ENCODE measurements at places on chromosomes 7 and 10. TPM values are rescaled to one million over a fixed set of nuclear protein-coding genes. Genes with fewer than 3 reads are reported as not detected.

PNLIPRP1 gene
- total RNA-seq = not detected

TMEM120A gene
- 32.1 TPM for total RNA-seq

FEZF1 gene
- not detected for total RNA-seq

MYL10 gene
- not detected for total RNA-seq

ADRB1 gene
- not detected for total RNA-seq

KEL gene
- total RNA-seq = not detected

OR2A1 gene
- total RNA-seq = not detected

WAPL gene
- total RNA-seq = 49.4 TPM

ZNF467 gene
- total RNA-seq = not detected

SPDYE16 gene
- not detected for total RNA-seq

RBM20 gene
- under 0.01 TPM for total RNA-seq

ZPBP gene
- not detected for total RNA-seq

GRCh38 chr7:8035647-8036518 lies 67.3 kb downstream of the GLCCI1 start:
- no peaks in the 10 kb centered on the region for H3K27me3 ChIP-seq
- no peaks in the 10 kb centered on the region for H3K36me3 ChIP-seq
- H3K4me3 ChIP-seq = no peak overlapping the region
- no peak overlapping the region for H3K27ac ChIP-seq
- peak; percentile 55 for DNase-seq

DNA sequence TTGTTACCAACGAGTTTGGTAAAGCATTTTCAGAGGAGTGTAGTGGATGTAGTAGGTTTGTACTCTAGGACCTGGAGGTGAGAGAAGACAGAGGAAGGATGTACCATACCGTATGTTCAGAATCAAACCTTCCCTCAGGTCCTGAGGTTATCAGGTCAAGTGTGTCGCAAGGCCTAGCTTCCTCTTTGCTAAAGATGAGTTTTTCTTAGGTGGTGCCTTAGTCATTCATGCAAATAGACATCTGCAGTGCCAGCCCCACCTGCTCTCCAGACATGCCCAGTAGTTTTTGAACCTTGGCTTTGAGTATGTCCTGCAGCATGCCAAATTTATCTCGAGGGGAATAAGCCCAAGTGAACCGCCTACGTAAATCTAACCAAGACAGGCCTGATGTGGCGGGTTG lies 71.3 kb downstream of the HDAC9 start:
- H3K4me3 ChIP-seq = no peak overlapping the region
- no peaks in the 10 kb centered on the region for H3K4me1 ChIP-seq
- no peak for DNase-seq
- no peaks in the 10 kb centered on the region for H3K27me3 ChIP-seq
- H3K36me3 ChIP-seq = no peaks in the 10 kb centered on the region
- no peak overlapping the region for H3K27ac ChIP-seq

DNA sequence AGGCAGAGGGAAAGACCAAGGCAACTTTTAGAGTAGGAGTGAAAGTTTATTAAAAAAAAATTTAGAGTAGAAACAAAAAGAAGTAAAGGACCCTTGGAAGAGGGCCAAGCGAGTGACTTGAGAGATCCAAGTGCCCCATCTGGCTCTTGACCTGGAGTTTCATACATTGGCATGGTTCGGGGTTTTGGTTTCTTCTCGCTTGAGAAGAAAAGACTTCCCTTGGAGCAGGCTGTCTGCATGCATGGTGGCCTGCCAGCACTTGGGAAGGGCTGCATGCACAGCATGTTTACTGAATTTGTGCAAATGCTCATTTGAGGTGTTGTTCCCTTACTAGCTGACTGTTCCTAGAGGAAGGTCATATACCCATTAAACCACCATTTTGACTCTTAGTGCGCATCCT lies 8.8 kb upstream of the ADO start:
- no peaks in the 10 kb centered on the region for H3K36me3 ChIP-seq
- H3K4me1 ChIP-seq = no peaks in the 10 kb centered on the region
- H3K4me3 ChIP-seq = no peak overlapping the region
- no peak overlapping the region for H3K27ac ChIP-seq
- DNase-seq = no peak

- no peaks in the 10 kb centered on the region for H3K27me3 ChIP-seq
- H3K36me3 ChIP-seq = peaks cover 11% of the 10 kb centered on the region
- no peak overlapping the region for H3K4me3 ChIP-seq
- peak; percentile 3 for DNase-seq
These were observed 20.6 kb downstream of the VTI1A start for GRCh38 chr10:112467541-112468075.

DNA sequence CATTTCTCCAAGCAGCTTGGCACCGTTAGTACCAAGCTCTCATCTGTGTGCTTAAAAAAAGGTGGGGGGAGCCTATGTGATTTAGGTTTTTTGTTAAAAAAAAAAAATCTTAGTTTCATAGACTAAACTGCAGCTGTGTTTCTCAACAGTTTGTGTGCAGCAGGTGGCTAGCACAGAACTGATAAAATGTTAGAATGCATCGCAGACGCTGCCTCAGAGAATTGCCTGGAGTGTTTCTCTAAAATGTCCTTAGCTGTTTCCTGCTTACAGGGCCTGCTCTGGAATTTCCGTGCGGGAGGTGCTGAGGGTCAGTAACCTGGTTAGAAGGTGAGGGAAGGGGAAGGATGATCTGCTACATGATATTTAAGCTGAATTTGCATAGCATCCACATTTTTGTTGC lies 268.9 kb downstream of the PLXDC2 start:
- H3K4me1 ChIP-seq = no peaks in the 10 kb centered on the region
- H3K27ac ChIP-seq = no peak overlapping the region
- no peak overlapping the region for H3K4me3 ChIP-seq
- H3K27me3 ChIP-seq = no peaks in the 10 kb centered on the region

DNA sequence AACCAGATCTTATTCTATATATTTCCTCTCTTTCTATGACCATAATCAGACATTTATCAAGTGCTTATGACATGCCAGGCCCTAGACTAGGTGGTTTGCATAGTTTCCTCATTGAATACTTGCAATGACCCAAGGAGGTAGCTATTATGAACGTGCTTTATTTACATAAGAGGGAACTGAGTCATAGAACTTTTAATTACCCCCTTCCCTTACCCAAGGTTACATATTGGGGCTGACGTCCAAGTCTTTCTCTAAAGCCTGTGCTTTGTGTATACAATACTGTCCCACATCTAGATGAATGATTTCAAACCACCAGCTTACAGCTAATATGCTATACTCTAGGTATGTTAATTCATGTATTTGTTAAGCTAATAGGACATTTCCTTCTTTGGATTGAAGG lies 91.9 kb upstream of the NPY start:
- H3K27me3 ChIP-seq = no peaks in the 10 kb centered on the region
- H3K27ac ChIP-seq = no peak overlapping the region
- no peak overlapping the region for H3K4me3 ChIP-seq
- H3K4me1 ChIP-seq = no peaks in the 10 kb centered on the region
- no peaks in the 10 kb centered on the region for H3K36me3 ChIP-seq

GRCh38 chr7:37816922-37817590 lies 31.3 kb upstream of the NME8 start:
- H3K4me1 ChIP-seq = no peaks in the 10 kb centered on the region
- no peaks in the 10 kb centered on the region for H3K27me3 ChIP-seq
- H3K27ac ChIP-seq = no peak overlapping the region
- H3K4me3 ChIP-seq = no peak overlapping the region

DNA sequence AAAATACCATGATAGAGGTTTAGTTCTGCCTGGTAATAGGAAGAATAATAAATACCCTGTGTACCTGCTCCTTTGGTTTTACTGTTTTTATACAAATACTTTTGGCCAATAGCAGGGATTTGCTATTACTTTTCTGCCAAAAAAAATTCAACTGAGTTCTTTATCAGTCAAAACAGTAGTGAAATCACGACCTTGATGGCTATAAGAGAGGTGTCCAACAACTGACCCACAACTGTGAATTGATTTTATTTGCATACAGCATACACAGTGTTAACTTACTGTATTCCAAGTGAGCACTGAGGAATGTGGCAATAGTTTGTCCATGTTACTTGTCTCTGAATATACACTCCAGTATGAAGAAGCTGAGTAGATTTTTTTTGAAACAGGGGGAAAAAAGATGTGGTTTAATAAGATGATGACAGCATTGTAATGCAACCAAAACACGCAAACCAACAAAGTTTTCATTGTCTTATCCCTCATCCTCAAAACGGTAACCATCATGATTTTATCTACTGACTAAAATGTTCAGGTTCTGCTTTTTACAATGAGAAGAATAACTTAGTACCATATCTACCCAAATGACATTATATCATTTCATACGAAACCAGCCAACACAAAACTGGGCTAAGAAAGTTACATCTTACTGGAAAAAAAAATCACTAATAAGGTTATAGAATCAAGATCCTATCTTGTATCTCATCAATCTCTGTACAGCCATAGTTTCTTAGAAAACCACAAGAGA lies 63.3 kb downstream of the GSAP start:
- DNase-seq = peak; percentile 26
- H3K4me1 ChIP-seq = peaks cover 12% of the 10 kb centered on the region
- no peak overlapping the region for H3K4me3 ChIP-seq
- H3K27me3 ChIP-seq = no peaks in the 10 kb centered on the region
- no peak overlapping the region for H3K27ac ChIP-seq
- no peaks in the 10 kb centered on the region for H3K36me3 ChIP-seq

- H3K4me1 ChIP-seq = peaks cover 12% of the 10 kb centered on the region
- no peaks in the 10 kb centered on the region for H3K36me3 ChIP-seq
- no peak overlapping the region for H3K4me3 ChIP-seq
- H3K27ac ChIP-seq = no peak overlapping the region
These were observed 72.5 kb upstream of the CTBP2 start for GRCh38 chr10:125232841-125233240.

DNA sequence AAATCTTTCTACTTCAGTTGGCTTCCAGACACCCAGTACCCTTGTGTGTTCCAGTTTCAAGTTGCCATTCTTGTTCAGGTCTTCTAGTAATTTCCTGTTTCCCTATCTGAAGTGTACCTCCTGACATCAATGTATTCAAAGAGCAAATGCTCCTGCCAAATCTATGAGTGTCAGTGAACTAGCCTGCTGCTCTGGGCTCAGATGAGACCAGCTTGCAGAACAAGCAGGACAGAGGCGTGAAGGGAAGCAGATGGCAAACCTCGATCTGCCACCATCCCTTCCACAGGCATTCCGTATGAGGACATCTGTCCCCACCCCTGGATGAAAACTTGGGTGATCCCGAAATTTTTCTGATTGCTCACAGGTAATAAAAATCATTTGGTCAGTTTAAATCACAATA lies 4.4 kb upstream of the MPP7 start:
- H3K36me3 ChIP-seq = no peaks in the 10 kb centered on the region
- peaks cover 45% of the 10 kb centered on the region for H3K27me3 ChIP-seq
- no peak overlapping the region for H3K27ac ChIP-seq
- H3K4me3 ChIP-seq = no peak overlapping the region

- H3K4me3 ChIP-seq = no peak overlapping the region
- H3K4me1 ChIP-seq = peaks cover 10% of the 10 kb centered on the region
- H3K27me3 ChIP-seq = no peaks in the 10 kb centered on the region
- peak; percentile 76 for DNase-seq
- peaks cover 28% of the 10 kb centered on the region for H3K36me3 ChIP-seq
These were observed 23.4 kb downstream of the MCMBP start for GRCh38 chr10:119849031-119849789.

GRCh38 chr7:82729172-82730030 lies 285.8 kb upstream of the CACNA2D1 start:
- no peak overlapping the region for H3K4me3 ChIP-seq
- peak; percentile 60 for DNase-seq
- H3K4me1 ChIP-seq = 0 out of 2 replicates have a peak, but pooled peaks cover 2% of the 10 kb centered on the region
- no peak overlapping the region for H3K27ac ChIP-seq
- no peaks in the 10 kb centered on the region for H3K36me3 ChIP-seq

DNA sequence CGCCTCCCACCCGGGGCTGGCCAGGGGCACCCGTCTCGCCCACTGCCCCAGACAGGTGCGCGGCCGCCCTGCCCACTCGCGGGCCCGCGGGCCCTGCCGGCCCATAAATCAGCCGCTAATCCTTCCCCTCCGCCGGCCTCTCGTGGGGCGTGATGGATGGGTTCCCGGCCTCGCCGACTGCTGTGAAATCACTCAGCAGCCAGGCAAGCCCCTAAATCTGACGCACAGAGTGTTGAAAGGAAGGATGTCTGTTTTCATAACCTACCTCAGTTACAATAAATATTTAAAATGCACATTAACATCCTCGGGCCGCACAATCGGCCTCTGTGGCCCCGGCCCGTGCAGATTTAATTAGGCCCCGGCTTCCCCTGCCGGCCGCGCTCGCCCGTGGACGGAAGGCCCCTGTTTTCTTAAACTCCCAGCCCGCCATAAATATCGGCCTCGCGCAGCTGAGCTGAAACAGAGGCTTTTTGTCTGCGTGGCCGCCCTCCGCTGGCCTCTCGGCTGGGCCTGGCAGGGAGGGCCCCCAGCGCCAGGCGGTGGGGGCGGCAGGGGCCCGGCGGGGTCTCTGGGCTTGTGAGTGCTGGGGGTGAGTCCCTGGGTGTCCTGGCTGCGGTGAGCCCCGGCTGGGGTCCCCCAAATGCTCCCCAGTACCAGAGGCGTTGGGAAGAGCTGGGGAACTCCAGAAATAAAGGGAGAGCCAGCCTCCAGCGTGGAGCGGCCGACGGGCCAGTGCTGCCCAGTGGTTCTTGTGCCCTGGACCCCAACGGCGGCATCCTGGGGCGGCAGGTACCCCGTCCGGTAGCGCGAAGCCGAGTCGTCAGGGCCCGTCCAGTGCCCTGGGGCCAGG lies 90.7 kb downstream of the UNCX start:
- no peak overlapping the region for H3K27ac ChIP-seq
- no peaks in the 10 kb centered on the region for H3K36me3 ChIP-seq
- peaks cover 42% of the 10 kb centered on the region for H3K27me3 ChIP-seq
- no peaks in the 10 kb centered on the region for H3K4me1 ChIP-seq
- H3K4me3 ChIP-seq = no peak overlapping the region
- DNase-seq = no peak

DNA sequence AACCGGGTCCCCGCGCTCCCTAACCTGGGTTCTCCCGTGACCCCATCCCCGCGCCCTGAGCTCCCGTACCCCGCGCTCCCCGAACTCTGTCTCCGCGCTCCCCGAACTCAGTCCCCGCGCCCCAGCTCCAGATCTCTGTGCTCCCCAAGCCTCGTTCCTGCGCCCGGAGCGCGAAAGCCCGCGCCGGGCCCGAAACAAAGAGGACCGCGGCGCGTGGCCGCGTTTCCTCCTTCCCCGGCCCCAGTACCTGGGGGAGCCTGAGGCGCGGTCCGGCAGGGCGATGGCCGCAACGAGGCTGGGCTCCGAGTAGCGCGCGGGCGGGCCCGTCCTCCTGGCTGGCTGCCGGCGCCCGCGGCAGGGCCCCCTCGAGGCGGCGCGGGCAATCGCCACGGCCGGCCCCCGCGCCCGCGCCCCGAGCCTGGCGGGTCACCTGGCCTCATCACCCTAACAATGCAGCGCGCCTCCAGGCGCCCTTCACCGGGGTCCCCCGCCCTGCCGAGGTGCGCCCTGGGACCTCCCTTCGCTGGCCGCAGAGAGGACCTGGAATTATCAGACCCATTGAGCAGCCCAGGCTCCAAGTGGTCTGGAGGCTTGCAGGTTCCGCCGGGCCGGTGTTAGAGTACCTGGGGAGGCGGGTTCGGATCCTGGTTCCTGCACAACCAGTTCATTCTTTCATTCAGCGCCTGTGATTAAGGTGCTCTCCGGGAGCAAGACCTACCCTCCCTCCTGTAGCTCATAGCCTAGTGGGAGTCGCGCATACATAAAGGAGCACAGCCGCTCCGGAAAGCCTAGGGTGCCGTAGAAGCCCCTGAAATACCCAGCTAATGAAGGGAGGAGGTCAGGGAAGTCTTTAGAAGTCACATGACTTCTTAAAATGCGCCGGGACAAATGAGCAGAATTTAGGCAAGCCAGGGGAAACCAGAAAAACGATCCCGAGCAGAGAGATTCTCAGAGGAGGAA lies at the start of gene TNS3:
Gene TNS3 (minus strand): TSS at position 308 of the 960 bp plus-strand sequence. CDS start 142,475 bp downstream, outside the sequence.
- H3K4me1 ChIP-seq = peaks cover 33% of the 10 kb centered on the region
- no peaks in the 10 kb centered on the region for H3K27me3 ChIP-seq
- peak within 1 kb of the TSS; percentile 79 for H3K4me3 ChIP-seq
